Activated CD4-positive, alpha-beta T cell treated with anti-CD3 and anti-CD28 coated beads, Interleukin-2, amount 50 U/mL, for 48 hours (primary cell): ENCODE measurements at places on chromosomes 13 and 19.

DNA sequence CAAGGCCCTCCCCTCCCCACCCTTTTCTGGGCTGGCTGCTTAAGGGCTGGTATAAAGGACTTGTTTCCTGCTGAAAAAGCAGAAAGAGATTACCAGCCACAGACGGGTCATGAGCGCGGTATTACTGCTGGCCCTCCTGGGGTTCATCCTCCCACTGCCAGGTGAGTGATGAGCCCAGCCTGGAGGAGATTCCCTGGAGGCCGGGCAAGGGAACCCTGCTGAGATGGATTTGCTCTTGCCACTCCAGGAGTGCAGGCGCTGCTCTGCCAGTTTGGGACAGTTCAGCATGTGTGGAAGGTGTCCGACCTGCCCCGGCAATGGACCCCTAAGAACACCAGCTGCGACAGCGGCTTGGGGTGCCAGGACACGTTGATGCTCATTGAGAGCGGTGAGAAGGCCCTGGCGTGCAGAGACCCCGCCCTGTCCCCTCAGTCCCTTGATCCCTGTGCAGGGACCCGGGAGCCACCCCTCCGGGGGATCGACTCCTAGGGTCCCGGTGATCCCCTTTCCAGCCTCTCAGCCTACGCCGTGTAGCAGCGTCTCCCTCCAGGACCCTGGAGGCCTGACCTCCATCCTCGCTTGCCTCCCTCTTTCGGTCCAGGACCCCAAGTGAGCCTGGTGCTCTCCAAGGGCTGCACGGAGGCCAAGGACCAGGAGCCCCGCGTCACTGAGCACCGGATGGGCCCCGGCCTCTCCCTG is at the start of gene CD177:
Gene CD177 (plus strand): TSS at position 81 of the 699 bp plus-strand sequence. CDS start 29 bp downstream, at position 110.
- DNase-seq, result no peak

DNA sequence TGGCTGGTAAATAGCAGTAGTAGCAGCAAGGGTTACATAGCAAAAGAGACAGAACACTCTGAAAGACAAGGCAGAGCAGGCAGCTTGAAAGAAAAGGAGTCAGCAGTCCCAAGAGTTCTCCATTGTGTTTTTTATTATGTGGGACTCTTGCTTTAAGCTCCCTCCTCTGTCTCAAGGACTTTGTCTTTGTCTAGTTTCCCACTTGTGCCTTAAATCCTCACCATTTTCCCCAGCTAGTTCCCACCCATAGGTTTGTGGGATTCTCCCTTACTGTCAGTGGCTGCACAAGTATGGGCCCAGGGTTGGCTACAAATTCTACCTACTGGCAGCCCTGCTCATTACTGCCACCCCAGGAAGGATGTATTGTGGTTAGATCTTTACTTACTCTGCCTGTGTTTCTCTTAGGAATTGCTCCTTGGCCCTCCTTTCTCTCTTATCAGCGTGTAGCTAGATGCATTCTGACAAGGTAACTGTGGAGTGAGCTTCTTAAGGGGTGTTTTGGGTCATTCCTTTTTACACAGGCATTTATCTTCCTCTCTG is 413.4 kb upstream of the PCDH9 start:
- no peak for DNase-seq

DNA sequence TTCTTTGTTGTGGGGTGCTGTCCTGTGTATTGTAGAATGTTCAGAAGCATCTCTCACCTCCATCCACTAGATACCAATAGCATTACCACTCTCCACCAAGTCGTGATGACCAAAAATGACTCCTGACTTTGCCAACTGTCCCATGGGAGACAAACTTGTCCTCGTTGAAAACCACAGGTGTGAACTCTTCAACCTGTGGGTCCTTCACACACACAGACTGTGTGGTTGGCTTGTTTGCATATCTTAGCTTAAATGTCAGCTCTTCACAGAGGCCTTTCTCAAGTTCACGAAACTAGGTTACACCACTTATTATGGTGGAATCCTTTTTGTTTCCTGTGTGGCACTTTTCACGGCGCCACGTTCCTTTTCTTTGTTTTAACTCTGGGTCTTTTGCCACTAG is 6.8 kb downstream of the GPC5 start:
- DNase-seq, result no peak

GRCh38 chr13:103007427-103007762 is 58.8 kb downstream of the SLC10A2 start:
- DNase-seq, result no peak

DNA sequence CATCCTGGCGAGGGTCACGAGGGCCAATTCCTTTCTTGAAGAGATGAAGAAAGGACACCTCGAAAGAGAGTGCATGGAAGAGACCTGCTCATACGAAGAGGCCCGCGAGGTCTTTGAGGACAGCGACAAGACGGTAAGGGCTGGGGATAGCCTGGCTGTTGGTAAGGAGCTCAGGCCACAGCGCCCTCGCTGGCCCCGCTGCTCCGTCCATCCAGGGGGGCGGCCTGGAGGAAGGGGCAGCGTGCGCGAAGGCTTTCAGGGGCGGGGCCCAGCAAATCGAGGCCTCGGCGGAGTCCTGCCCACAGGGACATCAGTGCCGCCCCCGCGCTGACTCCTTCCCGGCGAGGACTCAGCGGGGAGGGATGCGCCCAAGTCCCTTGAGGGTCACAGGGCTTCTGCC is 6.9 kb downstream of the F10 start:
- DNase-seq, result no peak

GRCh38 chr13:76038920-76039716 is 403.0 kb downstream of the LMO7 start:
- no peak for DNase-seq

- DNase-seq, result no peak
These were observed 20.6 kb upstream of the METTL21C start for GRCh38 chr13:102715447-102715846.

GRCh38 chr13:88360761-88361160 is 689.6 kb downstream of the SLITRK5 start:
- no peak for DNase-seq

DNA sequence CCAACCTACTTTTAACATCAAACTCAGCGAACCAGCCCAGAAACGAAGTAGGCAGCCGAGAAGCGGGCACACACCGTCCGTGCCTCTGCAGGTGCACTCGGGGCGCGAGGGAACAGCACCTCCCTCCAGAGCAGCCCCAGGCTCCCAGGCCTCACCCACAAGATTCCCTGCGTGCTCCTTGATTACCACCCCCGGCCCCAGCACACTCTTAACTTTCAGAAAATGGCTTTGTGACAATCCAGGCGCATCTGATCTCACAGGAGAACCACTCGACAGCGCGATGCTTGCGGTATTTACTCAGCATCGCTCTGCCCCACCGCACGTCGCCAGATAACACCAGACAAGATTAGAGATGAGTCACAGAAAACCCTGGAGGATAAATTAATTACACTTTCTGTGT is 134.9 kb upstream of the SPACA7 start:
- DNase-seq, result no peak

GRCh38 chr19:36417752-36418286 is 625 bp downstream of the ZFP82 start:
- peak; percentile 3 for DNase-seq

DNA sequence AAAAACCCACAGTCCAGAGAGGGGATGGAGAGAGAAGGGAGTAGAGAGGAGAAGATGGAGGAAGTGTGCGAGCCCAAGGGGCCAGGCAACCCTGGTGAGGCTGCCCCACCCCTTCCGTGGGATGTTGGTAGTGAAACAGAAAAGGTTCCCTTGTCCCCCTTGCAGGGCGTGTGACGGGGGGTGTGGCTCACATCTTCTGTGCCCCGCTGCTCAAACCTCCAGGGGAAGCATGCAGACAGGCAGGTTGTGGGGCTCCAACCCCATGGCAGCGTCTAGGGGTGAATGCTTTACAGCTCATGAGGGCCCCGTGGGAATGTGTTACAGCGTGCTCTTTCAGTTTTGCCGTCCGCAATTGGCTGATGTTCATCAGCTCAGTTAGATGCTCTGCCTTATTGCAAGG is 14.7 kb upstream of the EVI5L start:
- no peak for DNase-seq

DNA sequence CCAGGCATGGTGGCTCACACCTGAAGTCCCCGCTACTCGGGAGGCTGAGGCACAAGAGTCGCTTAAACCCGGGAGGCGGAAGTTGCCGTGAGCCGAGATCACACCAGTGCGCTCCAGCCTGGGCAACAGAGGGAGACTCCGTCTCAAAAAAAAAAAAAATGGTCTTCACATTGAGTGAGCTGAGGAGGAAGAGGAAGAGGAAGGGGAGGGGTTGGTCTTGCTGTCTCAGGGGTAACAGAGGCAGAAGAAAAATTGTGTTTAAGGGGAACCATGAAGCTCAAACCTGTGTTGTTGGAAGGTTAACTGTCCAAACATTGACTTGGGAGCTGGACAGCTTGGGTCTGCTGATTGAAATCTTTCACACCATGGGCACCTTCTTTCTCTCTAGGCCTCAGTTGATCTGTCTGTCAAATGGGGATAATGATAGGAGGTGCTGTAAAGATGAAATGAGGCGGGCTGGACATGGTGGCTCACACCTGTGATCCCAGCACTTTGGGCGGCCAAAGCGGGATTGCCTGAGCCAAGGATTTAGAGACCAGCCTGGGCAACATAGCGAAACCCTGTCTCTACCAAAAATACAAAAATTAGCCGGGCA is 9.8 kb upstream of the SLC44A2 start:
- no peak for DNase-seq
